Astrocyte of the spinal cord (primary cell): ENCODE measurements at places on chromosomes 6 and 20.

DNA sequence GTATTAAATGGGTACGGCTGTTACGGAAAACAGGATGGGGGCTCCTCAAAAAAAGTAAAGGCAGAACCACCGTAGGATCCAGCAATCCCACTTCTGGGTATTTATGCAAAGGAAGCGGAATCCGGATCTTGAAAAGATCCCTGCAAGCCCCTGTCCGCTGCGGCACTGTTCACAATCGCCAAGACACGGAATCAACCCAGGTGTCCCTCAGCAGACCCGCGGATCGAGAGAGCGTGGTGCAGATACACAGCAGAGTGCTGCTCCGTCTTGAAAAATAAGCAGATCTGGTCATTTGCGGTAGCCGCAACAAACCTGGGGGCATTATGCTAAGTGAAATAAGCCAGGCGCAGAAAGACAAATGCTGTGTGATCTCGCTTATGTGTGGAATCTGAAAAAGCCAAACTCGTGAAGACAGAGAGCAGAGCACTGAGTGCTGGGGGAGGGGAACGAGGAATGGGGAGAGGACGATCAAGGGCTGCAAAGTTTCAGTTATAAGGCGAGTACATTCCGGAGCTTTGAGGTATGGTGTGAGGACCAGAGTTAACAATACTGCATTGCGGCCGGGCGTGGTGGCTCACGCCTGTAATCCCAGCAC, 41.3 kb downstream of the NTSR1 start:
- no peak for DNase-seq

- DNase-seq: peak; percentile 64
Measured at GRCh38 chr20:62603021-62603906, 39.0 kb upstream of the SLCO4A1 start.

GRCh38 chr6:21639316-21639715, 45.8 kb downstream of the SOX4 start:
- no peak for DNase-seq

DNA sequence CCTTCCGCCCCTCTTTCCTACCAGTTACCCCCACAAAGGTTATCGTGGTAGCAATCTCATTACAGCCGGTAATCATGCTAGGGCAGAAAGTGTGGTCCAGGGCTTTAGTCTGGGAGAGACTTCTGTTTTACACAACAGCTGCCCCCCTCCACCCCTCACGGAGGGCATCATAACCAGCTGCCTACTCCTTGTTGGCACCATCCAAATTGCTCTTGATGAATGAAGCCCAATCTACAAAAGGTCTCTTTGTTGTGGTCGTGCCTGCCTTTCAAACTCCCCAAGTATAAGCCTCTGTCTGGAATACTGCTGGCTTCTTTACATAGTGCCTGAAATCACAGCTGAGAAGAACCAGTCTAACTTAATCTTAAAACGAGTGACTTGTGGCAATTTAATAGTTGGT, 157.9 kb downstream of the INSM1 start:
- no peak for DNase-seq

DNA sequence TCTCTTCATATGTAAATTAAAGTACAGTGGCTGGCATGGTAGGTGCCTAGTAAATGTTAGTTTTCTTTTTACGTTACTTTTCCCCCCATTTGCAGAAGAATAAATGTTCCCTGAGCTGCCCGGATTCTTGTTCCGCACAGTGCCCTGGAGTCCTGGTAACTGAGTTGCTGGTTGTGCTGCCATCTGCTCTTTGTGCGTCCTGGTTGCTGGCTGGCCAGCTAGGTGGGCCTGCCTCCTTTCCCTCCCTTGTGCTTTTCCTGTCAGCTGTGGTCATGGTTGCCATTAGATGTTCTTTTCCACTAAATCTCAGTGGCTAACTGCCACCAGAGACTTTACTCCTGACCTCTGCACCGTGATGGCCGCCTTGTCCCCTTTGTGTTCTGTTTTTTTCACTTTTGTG, 28.6 kb downstream of the CEP43 start:
- DNase-seq: no peak

GRCh38 chr20:3797592-3798372, 1.7 kb downstream of the CDC25B start:
- no peak for DNase-seq

DNA sequence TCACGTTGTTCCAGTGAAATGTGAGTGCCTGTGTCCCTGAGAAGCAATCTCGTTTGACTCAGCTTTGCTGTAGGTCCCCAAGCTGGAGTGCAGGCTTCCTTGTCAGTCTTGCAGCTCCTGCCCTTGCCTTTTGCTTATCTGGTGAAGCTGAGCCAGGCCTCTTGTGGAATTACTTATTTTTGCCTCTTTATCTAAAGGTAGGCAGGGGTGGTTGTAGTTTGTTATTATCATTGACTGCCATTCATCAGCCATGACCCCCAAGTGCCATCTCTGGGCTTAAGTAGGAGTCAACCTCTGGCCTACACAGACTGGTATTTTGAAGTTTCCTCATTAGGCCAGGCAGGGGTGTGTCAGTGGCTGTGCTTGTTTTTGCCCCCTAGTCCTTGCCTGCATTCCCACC, 2.1 kb downstream of the TMEM14B start:
- no peak for DNase-seq

DNA sequence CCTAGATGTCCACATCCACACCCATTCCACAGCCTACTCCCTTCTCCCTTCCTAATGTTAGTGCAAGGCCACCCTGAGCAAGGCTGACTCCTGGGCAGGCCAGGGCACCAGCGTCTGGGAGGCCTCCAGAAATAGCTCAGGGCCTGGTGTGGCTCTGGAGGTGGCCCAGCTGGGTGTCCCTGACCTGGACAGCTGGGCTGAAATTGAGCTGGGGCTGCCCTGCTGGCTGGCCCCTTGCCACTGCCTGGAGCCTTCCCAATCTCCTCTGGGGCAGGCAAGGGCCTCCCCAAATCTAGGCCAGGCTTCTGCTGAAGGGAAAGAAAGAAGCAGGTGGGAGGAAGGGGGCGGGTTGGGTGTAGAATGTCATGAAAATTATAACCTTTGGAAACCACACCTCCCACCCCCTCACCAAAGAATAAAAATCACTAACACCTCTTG, 2.1 kb downstream of the FAM110A start:
- DNase-seq: no peak

GRCh38 chr6:39778581-39779255, 13.5 kb upstream of the DAAM2 start:
- DNase-seq: no peak

DNA sequence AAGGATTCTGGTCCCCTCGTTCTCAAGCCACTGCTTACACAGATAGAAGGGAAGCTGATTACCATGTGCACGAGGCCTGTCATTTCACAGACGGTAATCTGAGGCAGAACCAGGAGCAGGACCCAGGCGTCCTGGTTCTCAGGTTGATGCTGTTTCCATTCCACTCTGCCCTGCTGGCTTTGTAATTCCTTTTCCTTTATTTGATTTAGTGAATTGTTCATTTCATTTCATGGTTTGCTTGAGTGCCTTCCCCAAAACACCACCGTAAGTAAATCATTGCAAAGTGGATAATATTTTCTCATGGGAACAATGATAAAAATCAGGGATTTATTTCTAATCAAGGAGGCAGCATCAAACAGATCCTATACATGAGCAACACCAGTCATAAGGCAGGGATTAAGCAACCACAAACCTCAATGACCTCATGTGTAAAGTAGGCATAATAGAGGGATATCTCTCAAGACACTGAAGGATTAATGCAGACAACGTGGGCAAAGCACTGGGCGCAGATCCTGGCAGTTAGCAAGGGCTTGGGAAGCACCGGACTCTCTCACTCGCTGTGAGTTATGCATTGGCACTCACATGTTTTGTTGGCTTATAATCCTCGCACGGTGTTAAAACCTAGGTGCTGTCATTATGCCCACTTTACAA, 229.5 kb upstream of the FOXQ1 start:
- DNase-seq: no peak

DNA sequence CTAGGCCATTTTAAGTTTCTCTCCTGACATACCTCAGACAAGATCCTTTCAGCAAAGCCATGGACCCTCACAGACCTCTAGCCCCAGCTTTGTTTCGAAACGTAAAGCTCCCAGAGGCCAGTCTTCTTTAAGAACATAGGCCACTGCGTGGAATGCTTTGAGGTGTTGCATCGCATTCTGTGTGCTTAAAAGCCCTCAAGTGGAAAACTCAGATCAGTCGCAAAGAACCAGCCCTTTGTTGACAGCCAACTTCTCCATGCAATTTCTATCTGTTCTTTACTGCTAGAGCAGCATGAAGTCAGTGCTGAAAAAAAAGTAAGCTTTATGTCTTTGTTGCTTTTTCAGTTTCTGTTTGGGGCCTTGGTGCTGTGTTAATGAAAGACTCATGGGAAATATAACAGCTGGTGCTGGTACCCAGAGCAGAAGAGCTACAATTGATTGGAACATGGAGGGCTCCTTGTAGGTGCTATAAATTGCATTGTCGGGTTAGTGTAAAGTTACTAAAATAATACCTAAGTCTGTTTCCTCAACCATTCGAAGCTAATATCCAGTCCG, 142.6 kb downstream of the MAP3K7 start:
- no peak for DNase-seq

DNA sequence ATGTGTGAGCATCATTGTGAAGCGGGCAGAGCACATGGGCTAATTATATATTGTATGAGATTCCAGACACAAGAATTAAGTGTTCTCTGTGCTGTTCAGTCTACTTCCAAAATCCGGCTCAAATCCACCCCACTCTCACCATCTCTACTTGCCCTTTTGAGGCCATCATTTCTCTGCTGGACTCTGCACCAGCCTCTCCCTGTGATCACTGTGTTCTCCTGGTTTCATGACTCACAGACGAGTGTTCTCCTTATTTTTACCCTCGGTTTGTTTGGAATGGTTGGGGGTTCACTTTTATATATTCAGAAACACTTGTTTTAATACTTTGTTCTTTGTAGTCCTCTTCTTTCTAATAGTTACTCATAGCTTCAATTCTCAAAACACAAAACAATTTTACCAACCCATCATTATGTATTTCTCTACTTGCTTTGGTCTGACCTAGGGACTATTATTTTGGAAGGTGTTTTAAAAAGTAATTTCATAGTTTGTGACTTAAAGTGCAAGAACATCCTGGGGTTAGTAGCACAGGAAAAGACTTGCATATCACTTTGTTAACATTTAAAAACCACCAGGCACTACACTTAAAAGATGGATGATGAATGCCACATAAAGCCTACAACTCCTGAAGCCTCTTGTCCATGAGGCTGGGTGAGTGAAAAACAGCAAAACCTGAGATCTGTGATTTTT, 82.7 kb downstream of the UST start:
- no peak for DNase-seq

DNA sequence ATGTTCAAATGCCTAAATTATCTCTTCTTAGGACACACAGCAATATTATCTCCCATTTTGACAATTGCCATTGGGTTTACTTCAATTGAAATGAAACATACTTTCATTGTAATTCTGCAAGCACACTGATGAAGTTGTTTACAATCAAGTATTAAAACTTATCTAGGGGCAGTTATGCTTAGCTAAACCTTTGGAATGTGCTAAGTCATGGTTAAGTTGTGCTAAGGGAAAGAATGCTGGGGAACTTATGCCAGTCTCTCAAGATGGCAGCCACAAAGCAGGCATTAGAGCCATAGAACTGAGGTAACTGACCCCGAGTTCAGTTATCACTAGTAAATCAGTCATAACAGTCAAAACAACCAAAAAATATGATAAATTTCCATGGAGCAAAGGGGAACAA, 59.1 kb upstream of the NT5E start:
- no peak for DNase-seq

DNA sequence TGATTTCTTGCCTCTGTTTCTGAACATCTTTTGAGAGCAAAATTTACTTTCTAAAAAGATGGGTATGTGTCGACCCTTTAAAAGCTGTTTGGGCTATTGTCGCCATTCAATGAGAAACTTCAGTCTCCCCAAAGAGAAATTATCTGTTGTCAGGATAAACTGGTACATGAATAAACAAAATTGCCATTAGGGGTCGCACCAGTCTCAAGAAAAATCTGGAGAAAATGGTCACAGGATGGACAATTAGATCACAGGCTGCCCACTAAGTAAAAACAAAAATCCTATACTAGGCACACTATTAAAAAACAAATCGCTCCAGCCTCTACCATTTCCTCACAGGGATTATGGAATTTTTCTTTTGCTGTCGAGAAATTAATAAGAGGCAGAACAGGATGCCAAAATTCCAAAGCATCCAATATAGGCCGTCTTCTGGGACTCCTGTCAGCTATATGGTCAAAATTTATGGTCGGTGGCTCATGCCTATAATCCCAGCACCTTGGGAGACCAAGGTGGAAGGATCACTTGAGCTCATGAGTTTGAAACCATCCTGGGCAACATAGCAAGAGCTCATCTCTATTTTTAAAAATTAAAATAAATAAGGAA, 5.5 kb upstream of the HLA-E start:
- peak; percentile 66 for DNase-seq

DNA sequence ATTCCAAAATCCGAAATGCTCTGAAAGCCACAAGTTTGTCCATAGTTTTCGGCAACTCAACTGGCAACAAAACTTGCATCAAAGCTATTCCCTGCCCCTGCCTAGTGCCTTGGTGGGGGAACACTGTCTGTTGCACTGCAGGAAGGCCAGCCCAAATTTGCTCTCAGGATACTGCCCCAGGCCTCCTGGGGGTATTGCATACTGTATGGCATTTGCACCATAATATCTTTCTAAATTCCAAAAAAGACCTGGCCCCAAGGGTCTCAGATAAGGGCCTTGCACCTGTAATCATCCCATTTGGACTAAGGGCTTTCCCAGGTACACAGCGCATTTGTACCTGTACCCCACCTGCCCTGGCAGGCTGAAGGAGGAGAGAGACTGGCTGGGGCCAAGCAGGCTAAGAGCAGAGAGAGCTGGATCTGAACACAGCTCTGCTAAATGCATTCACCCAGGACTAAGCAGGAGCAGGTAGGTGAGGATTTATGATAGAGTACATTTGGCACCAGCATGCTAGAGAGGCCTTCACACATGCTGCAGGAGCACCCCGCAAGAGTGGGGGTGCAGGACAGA, 4.0 kb upstream of the GRM4 start:
- no peak for DNase-seq

DNA sequence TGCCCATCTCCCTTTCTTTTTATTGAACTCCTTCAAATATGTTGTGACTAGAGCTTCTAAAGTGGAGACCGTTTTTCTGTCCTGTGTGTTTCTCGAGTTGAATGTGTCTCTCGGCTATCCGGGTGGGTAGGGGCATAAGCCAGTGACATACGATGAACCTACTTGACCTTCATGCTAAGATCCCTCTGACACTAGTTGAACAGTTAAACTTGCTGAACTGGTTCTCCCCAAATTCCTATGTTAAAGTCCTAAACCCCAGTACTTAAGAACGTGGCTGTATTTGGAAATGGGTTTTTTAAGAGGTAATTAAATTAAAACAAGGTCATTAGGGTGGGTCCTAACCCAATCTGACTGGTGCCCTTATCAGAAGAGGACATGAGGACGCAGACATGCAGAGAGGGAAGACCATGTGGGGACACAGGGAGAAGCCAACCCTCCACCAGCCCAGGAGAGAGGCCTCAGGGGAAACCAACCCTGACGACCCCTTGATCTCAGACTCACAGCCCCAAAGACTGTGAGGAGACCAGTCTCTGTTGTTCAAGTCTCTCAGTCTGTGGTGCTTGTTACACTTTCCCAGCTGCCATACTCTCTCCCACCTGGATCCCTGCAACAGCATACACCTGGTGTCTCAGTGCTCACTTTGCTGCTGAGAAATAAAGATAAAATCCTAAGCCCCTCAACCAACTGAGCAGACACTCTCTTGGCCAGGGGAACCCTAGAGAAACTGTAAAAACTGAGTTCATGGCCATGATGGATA, 208.4 kb downstream of the MYLK4 start:
- no peak for DNase-seq

- DNase-seq: no peak
Measured at GRCh38 chr20:5001174-5002076, at the start of gene SLC23A2. SLC23A2 (minus strand) TSS chr20:5001510; CDS start chr20:4932562, 68,948 bp downstream.
